ENCODE measurements at places on chromosomes 2 and 18.

DNA sequence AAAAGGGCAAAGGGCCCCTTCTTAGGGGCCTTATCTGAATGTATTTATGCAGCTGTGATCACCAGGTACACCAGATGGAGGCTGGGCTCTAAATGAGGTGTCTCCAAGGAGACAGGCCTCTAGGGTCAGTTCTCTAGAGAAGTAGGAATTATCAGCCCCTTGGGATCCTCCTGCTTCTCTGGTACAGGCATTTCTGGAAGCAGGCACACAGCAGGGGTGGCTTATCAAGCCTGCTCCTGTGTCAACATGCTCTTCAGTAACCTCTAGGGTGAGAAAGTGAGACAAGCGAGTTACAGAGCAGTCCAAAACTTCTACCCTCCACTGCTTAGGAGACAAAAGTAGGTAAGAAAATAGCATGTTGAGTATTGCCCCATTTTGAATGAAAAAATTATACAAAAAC lies 13.8 kb downstream of the TPGS2 start:
- no peak for DNase-seq

DNA sequence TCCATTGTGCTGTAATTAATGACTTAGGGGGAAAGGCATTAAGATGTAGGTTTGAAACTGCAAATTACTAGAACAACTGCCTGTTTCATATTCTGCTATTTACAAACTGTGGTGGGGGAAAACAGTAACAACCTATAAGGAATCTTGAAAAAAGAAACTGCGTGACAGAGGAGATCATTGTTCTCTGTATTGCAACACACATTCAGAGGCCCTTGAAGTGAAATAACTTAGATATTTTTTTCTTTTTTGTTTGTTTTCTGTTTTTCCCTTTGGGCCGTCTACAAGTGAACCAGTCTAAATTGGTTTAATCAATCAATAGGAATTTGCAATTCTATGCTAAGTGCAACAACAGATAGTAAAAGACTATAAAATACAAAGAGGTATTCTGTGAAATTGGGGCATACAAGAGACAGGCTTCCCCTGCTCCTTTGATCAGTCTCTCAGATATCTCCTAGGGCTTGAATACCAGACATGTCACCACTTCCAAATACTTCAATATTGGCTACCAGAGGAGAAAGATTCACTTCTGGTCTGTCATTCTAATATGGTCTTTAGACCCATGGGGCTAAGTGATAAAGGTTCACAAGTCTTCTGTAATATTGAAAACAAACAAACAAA lies 2055.1 kb upstream of the CELF4 start:
- no peak for DNase-seq

- DNase-seq = no peak
These were observed 136.7 kb downstream of the NFATC1 start for GRCh38 chr18:79532313-79533007.

- no peak for DNase-seq
These were observed 14.6 kb downstream of the ALPG start for GRCh38 chr2:232421189-232421785.

GRCh38 chr2:122129399-122129798 lies 373.9 kb downstream of the TSN start:
- no peak for DNase-seq

GRCh38 chr2:97355176-97355575 lies 234.5 kb downstream of the ANKRD36B start:
- no peak for DNase-seq

DNA sequence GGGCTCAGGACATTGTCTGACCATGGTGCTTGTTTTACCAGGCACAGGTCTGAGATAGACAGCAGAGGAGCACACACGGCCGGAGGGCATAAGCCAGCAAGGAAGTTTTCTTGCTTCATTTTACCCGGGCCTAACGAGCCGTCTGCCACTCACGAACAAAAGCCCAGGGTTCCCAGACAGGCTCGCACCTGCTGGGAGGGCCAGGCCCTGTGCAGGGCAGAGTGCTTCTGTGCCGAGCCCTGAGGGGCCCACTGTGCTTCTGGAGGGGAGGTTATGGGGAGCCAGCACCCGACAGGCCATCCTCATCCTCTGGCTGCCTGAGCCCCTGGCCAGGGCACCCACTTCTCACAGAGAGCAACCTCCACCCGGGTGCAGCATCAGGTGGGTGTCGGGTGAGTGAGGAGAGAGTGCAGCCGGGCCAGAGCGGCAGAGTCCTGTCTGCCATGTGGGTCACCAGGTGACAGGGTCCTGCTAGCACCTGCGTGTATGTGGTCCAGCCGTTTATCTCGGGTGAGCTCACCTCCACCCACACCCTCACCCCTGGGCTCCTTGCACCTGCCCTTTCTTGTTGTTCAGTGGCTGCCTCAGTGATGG lies 297.9 kb downstream of the NDUFA10 start:
- DNase-seq = no peak

- DNase-seq = no peak
These were observed 153.5 kb downstream of the ARHGAP15 start for GRCh38 chr2:143282684-143283083.

DNA sequence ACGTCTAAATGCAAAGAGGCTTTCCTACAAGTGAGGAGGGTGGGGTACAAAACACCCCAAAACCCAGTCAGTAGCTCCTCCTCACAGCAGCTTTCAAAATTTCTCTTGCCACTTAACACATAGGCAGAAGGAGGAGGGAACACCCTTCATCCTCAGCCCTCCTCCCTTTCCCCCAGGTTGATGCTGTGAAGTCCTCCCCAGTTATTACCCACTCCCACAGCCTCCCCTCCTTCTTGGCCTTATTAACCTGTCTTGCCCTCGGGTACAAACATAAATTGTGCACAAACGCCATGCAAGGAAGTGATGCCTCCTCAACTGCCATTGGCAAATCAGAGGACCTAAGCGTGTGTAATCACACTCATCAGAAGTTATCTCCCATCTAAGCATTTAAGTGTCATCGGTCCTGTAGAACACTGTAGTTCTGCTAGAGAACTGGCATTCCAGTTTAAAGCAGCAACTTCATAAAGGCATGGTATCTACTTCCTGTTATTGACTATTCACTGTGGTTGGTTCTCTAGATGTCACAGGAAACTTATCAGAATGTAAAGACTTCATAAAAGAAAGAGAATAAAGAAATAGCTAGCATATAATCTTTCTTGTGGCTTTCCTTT lies at the start of gene DSC1:
TSS of gene DSC1 (minus strand) at position 32 of the 611 bp plus-strand sequence. CDS start 262 bp downstream, outside the sequence.
- DNase-seq = no peak

DNA sequence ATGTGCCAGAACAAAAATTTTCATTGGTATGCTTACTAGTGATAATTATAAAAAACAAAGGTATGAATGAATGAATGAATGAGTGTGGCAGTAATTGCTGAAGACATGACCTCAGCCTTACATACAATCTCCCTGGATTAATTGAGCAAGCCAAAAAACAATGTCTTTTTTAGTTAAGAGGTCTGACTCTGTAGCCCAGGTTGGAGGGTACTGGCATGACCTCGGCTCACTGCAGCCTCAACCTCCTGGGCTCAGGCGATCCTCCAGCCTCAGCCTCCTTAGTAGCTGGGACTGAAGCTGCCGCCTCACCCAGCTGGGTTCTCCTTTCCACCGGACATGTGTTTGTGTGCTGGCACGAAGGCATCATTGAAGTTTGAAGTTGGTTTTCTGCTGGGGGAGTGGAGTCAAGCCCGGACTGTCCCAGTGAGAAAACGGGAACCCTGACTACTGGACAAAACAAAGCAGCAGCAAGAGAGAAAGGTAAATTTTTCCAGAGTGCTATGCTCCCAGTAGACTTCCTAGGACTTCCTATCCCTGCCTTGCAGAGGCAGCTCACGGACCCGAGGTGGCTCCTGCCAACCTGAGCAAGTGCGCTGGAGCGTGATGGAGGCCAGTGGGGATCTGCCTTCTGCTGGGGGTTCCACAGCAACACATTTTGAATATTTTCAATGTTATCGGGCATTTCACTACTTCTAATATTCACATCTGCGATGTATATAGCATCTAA lies 6.4 kb upstream of the IMP4 start:
- DNase-seq = no peak

DNA sequence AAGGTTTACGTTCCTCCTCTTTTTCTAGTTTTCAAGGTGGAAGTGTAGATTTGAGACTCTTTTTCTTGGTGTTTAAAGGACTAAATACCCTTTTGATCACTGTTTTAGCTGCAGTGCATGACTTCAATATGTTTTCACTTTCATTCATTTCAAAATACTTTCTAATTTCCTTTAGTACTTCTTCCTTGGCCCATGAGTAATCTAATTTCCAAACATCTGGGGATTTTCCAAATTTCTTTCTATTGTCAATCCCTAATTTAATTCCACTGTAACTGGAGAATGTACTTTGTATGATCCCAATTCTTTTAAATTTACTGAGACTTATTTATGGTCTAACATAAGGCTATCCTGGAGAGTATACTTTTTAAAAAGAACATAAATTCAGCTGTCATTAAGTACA lies 3.8 kb upstream of the RHBDD1 start:
- DNase-seq = no peak

DNA sequence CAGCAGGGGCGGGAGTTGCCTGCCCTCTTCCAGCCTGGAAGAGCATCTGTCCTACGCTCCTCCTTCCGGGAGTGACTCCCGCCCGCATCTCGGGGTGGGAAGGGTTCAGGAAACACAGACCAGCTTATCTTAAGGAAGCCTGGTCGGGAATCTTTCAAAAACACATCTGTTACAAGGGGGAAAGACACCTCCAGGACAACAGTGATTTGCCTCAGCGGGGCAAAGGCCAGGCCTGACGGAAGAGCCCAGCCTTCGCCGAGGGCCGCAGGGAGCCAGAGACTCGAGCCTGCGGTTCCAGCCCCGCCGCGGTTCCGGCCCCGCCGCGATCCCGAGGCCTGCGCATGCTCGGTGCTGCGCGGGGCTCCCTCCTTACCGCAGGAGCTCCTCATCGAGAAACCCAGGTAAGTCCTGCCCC lies 38.1 kb upstream of the TGIF1 start:
- no peak for DNase-seq

DNA sequence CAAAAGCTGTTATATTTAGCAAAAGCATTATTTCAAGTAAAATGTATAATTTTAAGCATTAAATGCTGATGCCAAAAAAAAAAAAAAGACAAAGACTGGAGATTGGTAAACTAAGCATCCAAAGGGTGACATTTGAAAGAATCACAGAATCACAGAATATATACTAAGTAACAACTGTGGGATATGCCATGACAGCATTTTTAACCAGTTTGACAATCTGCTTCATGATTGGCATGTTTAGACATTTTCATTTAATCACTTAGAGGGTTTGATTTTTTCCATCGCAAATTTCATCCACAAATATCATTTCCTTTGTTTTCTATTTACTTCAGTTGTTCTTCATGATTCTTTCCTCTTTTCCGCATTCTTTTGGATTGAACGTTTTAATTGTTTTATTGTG lies 66.9 kb upstream of the TMEM18 start:
- DNase-seq = no peak

DNA sequence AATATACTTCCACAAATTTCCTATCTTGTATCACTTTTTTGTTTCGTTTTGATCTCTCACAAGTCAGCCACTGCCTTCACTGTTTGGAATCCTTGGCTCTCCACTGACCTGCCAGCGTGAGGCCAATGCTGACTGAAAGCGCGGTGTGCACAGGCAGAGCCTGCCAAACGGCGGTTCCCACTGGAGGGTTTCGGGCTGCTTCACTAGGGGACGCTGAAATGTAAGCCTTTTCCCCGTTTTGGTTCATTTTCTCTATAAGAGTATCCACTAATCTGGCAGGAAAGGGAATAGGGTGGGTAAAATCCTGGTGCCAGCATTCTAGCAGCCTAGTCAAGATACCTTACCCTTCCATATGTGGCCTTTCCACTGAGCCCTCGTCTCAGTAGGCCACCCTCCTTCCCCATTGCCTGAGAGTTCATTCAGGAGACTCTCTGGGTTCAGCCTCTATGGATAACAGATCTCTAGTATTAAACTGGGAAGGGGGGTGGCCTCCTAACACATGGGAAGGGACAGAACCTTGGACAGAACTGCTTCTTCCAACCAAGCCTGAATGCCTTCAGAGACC lies 91.5 kb downstream of the DYM start:
- no peak for DNase-seq

GRCh38 chr2:70936165-70936978 lies 672 bp downstream of the ATP6V1B1 start:
- DNase-seq = no peak

GRCh38 chr18:24695168-24695567 lies 234.7 kb downstream of the HRH4 start:
- no peak for DNase-seq

GRCh38 chr2:222734703-222735014 lies 63.2 kb downstream of the MOGAT1 start:
- no peak for DNase-seq

GRCh38 chr2:46915281-46915810 lies at the start of gene MCFD2:
Gene MCFD2 (minus strand): TSS chr2:46915806. CDS start chr2:46909171, 6,635 bp downstream.
- DNase-seq = no peak

DNA sequence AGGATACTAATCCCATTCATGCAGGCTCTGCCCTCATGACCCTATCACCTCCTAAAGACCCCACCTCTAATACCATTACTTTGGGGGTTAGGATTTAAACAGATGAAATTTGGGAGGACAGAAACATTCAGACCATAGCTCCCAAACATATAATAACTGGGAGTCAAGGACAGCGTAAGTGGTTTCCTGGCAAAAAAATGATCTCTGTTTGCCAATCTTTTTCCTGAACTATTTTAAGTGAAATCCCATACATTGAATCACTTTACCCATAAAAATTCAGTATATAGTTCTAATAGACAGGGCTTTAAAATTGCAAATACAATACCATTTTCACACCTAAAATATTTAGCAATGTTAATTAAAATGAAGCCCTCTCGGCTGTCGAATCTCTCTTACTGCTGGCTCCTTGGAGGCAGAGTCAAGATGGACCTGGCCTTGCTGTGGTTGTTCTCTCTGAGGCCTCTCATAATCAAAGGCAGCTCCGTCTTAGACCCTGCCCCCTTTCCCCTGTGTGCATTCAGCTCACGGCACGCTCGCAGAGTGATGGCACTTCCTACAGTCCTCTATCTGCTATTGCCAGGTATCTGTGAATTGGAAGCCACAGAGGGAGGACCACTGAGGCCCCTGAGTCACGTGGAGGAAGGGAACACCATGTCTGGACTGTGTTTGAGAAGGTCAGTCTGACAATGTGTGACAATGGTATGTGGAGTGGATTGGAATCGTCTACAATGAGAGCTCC lies 132.3 kb downstream of the UXS1 start:
- no peak for DNase-seq

DNA sequence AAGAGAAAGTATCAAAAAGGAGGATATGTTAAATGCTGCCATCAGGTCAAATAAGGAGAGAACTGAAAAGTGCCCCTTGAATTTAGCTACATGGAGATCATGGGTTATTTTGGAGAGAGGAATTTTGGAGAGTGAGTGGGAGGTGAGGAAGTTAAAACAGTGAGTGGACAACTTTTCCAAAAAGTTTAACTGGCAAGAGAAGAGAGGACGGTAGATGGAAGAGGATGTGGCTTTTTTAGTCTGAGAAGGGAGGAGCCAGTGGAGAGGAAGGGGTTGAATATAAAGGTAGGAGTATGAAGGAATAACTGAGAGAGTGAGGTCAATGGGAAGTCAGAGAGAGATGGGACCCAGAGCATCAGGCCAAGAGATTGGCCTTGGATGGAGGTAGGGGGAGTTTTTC lies 62.5 kb upstream of the NFE2L2 start:
- DNase-seq = no peak

- DNase-seq = peak; percentile 17
These were observed 5.6 kb upstream of the IMP4 start for GRCh38 chr2:130336877-130337734.
